CD4-positive, alpha-beta T cell treated with Interleukin-6 at 100 ng/mL for 8 hours (primary cell): ENCODE measurements at places on chromosomes 7 and 10.

- peak; percentile 32 for DNase-seq
Measured at GRCh38 chr7:2431260-2431867, 28.0 kb downstream of the CHST12 start.

- no peak for DNase-seq
Measured at GRCh38 chr7:92276460-92276864, 30.7 kb downstream of the ANKIB1 start.

DNA sequence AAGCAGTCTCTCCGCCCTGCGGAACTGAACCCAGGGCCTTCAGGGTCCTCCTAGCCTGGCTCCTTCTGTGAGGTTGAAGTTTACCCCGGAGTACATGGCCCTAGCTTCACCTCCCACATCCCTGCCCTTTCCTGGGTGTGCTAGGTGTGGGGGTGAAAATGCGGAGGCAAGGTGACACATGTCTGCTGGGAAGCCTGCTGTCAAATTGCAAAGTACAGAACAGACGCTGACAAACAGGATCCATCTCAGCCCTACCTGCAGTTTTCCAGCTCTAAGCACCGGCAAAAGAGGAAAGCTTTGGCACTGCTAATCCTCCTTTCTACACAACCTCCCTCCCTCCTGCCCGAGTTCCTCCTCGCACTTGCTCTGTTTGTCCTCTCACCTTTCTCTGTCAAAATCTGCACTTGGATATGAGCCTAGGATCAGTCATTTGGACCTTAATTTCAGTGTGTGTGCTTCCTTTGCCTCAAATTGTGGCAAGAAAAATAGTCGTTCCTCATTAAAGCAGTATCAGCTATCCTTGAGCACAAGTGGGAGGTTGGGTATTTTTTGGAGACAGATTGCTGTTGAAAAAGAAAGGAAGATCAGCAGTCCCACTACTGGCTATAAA is 14.4 kb upstream of the GPR15LG start:
- no peak for DNase-seq

DNA sequence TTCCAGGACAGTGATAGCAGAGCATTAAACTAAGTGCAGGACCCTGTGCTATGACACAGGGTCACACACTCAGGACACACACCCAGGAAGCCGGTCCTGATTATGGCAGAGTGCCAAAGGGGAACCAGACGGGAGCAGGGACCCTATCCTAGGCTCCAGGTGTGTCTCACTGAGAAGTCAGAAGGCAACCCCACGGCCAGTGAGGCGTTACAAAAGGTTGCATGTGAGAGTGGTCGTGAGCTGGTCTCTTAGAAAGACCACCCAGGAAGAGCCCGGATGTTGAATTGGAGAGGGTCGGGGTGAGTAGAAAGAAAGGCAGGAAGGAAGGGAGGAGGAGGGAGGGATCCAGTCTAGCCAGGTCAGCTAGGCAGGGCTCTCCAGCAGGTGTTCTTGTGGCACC is 31.0 kb downstream of the FRMPD2 start:
- DNase-seq, result no peak
